Activated T-cell treated with anti-CD3 and anti-CD28 coated beads for 24 hours (primary cell): ENCODE measurements at places on chromosomes 6 and 20.

GRCh38 chr6:101016163-101016562 lies 135.0 kb upstream of the ASCC3 start:
- no peak for DNase-seq

DNA sequence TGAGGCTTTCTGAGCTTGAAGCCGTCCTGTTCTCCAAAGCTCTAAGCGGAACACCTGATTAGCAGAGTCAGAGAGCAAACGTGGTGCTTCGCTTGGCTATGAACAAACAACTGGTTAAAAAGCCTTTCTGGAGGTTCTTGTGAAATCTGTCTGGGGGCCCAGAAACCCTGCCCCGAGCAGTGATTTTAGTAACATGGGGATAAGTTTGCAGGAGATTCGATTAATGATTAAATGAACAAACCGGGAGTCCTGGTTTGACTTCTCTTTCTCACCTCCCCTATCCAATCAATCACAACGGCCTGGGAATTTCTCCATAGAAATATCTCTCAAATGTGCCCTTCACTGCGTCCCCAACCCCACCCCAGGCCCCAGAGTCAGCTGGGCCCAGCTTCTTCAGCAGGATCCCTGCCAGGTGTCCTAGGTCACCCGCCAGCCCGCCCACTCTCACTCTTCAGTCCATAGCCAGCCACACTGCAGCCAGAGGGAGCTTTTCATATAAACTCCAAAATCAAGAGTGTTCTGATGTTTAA lies 43.6 kb downstream of the ZDHHC14 start:
- no peak for DNase-seq

- DNase-seq, result no peak
Observed at GRCh38 chr20:59268870-59269269, 31.5 kb upstream of the EDN3 start.

DNA sequence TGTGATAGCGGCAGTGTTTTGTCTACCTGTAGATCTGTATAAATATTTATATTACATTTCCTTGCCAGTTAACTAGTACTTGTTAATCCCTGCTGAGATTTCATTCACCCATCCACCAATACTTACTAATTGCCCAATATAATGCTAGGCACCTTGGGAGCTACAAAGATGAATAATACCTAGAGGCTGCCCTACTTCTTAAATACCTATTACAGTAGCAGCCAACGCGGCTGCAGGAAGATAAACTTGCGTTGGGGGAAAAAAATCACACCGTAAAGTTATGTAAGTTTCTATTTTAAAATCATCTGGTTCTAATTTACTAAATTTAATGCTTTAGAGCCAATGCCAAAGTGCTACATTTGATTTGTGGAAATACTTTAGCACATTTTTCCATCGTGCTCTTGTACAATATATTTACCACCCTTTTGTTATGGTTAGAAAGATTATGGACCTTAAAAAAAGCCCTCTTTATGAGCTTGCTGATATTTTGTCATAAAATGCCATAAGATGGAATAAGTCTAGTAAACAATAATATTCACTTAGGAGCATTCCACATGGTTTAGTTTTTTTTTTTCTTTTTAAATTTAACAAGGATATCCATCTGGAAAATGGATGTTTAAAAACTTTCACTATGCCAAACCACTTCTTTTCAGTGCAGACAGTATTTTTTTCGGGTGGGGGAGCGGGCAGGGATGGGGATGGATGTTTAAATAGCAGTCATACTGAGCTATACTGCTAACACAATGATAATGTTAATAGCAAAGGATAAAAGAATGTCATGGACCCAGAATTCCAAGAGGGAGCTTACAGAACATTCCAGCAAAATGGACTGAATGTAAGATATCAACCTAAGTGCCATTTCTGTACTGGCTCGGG lies 13.2 kb upstream of the NEDD9 start:
- no peak for DNase-seq

GRCh38 chr6:39021779-39022178 lies 26.8 kb upstream of the GLP1R start:
- DNase-seq, result no peak

DNA sequence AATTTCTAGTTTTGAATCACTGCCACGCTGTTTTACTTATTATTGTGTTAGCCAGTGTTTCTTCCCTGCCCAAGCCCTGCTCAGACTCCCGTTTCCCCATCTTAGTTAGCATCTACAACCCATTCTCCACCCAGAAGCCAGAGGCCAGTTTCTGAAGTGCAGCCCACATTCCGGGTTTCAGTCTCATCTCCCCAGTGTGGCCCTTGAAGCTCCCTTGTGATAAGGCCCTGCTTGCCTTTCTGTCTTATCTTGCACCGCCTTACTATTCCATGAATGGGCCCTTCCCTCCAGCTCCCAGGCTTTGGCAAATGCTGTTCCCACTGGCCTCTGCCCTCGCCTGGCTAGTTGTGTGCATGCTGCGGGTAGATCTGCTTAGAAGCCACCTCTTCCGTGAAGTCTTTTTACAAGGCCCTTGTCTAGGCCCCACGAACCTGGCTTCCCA lies 41.1 kb downstream of the TOX2 start:
- DNase-seq, result no peak

- DNase-seq, result no peak
Observed at GRCh38 chr6:10341605-10342004, 73.3 kb downstream of the TFAP2A start.

GRCh38 chr6:139728876-139729427 lies 354.5 kb upstream of the CITED2 start:
- DNase-seq, result no peak

DNA sequence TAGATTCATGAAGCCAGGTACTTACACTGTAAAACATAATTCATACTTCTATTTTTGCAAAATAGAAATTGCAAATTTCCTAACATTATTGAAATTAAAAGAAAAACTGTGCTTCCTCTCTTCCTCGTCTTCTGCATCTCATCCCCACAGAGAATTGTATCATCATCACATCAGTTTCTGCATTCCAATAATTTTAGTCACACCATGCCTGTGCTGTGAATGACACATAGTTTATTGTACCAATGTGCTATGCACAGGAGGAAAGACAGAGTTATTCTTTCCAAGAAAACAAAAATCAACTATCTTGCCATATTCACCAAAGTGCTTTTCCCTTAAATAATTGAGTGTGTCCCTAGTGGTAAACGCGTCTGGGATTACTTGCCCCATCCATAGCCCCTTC lies 38.1 kb upstream of the FAM135A start:
- no peak for DNase-seq

GRCh38 chr6:164154588-164154987 lies 740.1 kb downstream of the QKI start:
- no peak for DNase-seq

GRCh38 chr6:34514593-34515472 lies 41.3 kb downstream of the SPDEF start:
- no peak for DNase-seq

DNA sequence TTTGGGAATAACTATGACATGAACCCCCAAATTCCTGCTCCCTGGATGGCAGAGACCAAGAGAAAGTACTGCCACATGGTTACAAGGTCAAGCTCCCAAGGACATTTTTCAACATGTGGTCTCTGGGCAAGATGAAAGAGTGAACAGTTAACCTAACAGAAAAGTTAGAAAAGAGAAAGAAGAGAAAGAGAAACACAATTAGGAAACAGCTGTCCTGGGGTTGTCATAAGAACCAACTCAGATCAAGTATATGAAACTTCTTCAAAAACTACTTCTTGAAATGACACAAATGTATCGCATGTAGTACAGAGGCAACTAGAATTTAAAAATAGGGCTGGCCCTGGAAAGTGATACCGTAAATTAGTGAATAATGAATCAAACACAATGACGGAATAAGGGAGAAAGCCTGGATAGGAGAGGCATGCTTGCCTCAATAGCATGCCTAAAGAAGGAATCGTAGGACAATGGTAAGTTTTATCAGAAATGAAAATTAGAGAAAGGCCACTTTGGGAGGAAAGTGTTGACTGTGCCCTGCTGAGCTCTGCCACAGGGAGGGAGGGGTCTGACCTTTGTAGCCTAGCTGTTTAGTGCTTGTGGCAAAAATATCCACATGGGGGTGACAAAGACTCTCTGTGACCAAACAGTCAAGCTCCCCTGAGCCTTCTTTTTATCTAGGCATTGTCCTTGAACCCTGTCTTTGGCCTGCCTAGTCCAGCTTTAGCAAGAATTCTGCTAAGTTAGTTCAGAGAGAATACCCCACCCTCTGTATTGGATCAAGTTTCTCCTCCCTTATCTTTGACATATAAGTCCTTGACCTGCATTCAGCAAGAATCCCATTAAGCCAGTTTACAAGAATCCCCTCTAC lies 4.3 kb upstream of the DCBLD1 start:
- DNase-seq, result no peak

DNA sequence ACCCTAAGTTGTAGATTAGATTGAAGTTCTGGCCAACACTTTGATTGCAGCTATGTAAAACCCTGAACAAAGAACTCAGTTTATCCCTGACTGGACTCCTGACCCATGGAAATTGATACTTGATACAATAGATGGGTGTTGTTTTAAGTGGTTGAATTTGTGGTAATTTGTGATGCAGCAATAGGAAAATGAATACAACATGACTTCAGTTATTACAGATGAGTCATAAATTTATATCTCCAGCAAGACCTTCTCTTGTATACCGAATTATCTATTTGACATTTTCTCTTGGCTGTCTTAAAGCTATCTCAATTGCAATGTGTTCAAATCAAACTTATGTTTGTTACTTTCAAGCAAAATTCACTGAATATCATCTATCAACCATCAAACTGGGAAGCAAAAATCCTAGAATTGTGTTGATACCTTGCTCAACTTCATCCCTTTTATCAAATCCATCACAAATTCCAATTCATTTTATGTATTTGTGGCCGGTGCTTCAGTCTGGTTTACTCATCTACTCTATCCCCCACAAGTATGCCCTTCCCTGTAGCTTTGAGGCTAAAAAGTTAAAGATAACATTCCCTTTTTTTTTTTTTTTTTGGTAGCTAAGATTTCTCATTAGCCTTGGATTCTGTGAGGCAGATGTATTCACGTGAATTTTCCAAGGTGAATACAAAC lies 129.4 kb upstream of the CENPW start:
- DNase-seq, result no peak

- DNase-seq, result no peak
Observed at GRCh38 chr6:164928728-164929407, 380.5 kb downstream of the C6orf118 start.

DNA sequence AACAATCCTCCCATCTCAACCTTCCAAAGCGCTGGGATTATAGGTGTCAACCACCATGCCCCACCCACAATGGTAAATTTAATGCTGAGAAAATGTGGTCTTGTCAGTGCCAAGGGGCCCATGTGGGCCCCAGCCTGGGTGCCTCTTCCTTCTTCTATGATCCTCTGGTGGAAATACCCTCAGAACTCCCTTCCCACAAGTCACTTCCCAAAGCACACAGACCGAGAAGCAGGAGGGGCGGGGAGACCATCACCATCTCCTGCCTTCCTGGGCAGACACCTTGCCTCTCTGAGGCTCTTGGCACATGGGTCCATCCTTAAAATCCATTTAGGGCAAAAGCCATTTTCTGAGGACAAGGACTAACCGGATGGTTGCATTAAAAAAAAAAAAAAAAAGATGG lies 59.0 kb downstream of the NOL4L start:
- no peak for DNase-seq

- no peak for DNase-seq
Observed at GRCh38 chr6:139736325-139736906, 362.0 kb upstream of the CITED2 start.

DNA sequence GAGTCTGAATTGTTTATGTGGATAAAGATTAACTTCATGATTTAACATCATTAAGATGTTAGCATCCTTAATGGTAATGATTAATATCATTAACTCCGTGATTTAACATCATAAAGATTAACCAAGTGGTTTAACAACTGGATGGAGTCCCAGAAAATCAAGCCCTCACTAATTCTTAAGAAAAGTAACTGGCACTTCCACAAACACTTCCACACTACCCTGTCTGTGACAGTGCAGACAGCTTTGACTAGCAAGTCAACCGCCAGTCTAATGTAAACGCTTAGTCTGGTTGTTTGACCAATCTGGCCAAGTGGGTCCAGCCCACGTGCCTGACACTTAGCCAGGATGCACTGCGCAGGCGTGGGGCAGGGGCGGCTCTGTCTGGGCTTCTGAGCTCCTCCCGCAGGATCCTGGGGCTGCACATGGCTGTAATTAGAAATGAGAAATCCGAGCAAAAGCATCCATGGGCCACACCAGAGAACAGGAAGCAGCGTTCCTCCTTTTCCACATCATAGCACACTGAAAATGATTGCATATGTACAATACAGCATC lies 424.2 kb downstream of the FOXA2 start:
- no peak for DNase-seq

- no peak for DNase-seq
Observed at GRCh38 chr6:37745748-37746147, 48.1 kb upstream of the MDGA1 start.

DNA sequence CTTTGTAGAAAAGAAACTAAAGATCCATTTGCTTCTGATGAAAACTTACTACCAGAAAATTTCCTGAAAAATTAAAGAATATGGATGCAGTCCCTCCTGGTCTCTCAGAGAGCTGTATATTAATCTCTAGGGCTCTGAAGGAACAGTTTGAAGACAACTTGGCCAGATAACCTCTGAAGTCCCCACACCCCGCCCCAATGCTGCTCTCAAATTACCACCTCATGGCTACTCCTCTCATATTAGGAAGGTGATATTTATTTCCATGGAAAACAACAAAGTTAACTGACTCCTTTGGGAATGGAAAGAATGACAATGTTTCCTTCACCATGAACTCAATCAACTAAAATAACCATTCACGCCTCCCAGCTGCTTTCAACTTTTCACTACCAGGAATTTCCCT lies 408.4 kb upstream of the FLRT3 start:
- DNase-seq, result no peak

GRCh38 chr6:14658886-14659561 lies 541.5 kb downstream of the CD83 start:
- DNase-seq, result no peak

DNA sequence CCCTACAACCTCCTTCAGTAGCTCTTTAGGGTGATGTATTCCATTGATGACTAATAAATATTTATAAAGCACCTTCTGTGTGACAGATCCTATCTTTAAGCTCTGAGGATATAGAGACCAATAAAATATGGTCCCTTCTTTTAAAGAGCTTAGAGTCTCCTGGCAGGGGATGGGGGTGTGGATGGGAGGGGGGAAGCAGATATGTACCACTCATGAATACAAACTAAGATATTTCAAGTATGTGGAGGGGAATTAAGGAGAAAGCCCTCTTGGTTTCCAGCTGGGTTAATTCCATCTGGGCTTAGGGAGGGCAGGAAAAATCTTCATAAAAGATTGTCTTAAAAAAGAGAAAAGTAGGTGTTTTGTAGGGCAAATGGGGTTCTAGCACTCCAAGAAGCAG lies 21.6 kb upstream of the FBXO9 start:
- DNase-seq, result no peak
